ENCODE measurements at places on chromosomes 16 and 17.

- no peak for DNase-seq
Observed at GRCh38 chr16:1036166-1036565, 36.4 kb upstream of the SSTR5 start.

- no peak for DNase-seq
Observed at GRCh38 chr16:59455497-59455896, 721.4 kb upstream of the GOT2 start.

DNA sequence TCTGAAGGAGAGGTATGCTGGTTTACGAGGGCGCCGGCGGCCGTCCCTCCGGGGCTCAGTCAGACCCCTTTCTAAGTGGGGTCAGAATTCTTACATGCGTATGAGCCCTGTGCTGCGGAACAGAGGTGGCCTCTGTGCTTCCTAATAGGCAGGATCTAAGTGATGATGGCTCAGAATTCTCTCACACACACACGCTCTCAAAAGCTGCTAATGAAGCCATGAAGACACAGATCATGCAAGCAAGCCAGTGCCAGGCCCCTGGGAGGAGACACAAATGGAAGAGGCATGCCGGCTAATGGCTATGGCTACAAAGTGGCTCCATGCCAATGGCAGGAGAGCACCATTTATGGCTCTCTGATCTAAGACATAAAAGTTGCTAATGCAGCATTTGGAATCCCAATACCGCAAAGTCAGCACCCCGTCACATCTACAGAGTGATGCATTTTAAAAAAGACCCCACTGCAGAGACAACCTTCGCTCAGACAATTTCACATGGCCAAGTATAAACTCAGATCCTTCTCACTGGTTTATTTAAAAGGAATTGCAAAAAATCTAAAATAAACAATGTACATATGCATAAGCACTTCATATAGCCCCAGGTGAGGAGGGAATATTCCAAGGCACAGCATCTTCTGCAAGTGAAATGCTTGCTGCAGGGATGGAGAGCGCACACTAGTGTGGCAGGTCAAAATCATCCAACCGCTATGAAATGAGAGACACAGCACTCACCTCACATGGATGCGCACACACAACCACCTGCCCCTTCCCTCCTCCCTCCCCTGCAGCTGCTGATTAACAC, 24.5 kb downstream of the NPLOC4 start:
- DNase-seq = no peak

GRCh38 chr17:21132428-21132827, 5.7 kb downstream of the DHRS7B start:
- no peak for DNase-seq

GRCh38 chr17:39979016-39979670, 1.5 kb upstream of the PSMD3 start:
- DNase-seq = no peak

DNA sequence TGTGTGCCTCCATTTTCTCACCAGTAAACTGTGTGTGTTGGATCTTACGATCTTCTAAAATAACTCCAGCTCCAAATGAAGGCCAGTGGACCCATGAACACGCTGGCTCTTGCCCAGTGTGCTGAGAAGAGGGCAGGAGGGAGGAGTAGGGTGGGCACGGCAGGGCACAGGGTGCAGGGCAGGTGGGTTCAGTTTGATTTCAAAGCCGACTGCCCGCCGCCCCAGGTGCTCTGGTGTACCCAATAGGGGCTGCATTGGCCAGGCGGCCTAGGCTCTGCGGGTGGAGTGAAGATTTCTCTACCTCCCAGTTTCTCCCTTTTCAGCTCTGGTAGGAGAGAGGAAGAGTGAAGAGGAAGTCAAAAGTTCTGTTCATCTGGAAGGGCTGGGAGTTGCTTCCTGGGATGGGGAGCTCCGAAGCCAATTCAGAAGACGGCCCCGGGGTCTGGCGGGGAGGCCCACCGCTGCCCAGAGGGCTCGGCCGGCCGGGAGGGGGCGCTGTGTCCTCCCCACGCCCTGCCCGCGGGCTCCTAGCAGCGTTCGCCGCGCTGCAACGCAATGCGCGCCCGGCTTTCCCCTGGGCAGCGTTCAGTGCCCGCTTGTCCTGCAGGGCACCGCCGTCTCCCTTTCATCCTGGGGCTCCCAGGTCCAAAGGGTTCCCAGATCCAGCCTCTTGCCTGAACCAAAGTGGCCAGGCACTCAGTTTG, 1.1 kb upstream of the CRHR1 start:
- no peak for DNase-seq

DNA sequence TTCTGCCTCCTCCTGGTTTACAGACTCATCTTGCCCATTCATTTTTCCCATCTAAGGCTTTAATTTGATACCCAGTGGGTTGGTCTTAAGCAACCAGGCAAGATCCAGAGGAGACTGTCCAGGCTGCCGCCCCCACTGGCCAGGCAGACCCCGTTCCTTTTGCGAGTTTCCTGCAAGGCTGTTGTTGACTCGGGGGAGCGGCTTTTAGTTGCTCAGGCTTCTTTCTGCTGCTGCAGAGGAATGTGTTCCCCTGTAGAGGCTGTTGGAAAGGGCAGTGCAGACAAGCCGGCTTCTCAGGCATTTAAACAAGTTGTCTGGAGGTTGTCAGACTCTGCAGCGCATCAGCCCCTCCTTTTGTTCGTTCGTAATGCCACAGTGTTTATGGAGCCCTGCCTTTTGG, 231.2 kb downstream of the PRKCA start:
- no peak for DNase-seq

DNA sequence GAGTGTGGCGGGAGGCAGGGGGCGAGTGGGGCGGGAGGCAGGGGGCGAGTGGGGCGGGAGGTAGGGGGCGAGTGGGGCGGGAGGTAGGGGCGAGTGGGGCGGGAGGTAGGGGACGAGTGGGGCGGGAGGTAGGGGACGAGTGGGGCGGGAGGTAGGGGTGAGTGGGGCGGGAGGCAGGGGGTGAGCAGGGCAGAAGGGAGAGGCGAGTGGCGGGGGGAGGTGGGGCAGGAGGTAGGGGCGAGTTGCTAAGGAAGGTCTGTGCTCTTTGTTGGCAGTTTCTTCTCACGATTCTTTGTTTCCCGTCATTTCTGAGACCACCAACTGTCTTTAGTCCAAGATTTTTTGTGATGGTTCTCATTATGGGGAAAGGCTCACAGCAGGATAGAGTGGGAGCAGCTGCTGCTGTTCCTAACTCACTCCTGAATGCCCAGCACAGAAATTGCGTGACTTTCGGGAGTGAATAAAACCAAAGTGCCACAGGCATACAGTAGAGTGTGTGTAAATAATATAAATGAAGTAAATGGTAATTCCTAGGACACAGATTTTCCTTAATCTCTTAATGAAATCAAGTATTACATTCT, 44.7 kb downstream of the COG7 start:
- no peak for DNase-seq

DNA sequence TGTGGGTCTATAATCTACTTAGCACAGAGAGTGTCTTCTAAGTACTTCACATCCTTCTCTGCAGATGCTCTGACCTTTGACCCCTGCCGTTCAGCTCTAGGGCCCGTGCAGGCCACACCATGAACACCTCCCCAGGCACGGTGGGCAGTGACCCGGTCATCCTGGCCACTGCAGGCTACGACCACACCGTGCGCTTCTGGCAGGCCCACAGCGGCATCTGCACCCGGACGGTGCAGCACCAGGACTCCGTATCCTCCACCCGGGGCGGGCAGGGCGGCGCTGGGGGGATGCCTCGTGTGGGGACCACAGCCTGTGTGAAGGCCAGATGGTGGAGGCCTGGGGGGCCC, 686 bp downstream of the MLST8 start:
- no peak for DNase-seq

- DNase-seq = no peak
Observed at GRCh38 chr17:67633751-67634211, 84.0 kb upstream of the NOL11 start.

GRCh38 chr16:19808061-19808641, 76.5 kb downstream of the GPRC5B start:
- no peak for DNase-seq

DNA sequence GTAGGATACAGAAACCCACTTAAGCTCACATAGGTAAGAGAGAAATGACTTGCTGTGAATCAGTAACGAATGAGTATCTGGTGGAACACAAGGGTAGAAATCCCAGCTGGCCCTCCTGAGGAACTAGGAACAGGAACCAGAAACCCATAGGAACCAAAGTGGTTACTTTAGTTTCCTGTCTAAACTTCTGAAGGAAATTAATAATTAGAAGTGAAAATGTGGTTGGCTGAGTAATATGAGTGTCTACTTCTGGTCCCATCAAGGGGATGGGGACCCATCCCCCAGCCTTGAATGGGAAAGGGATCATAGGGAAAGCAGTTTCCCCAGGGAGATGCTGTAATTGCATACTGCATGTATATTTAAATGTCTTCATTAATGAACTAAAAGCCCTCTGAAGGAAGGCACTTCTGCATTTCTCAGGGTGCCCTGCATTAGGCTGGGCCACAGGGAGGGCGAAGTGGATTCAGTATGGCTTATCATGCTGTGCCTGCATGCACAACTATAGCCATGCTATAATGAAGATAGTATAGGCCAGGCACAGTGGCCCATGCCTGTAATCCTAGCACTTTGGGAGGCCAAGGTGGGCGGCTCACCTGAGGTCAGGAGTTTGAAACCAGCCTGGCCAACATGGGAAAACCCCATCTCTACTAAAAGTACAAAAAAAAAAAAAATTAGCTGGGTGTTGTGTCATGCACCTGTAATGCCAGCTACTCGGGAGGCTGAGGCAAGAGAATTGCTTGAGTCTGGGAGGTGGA, 45.6 kb downstream of the CYB5B start:
- DNase-seq = no peak

- no peak for DNase-seq
Observed at GRCh38 chr17:75019146-75019545, 6.7 kb downstream of the MRPL58 start.

- DNase-seq = no peak
Observed at GRCh38 chr17:60960398-60961065, 282.9 kb downstream of the BCAS3 start.

DNA sequence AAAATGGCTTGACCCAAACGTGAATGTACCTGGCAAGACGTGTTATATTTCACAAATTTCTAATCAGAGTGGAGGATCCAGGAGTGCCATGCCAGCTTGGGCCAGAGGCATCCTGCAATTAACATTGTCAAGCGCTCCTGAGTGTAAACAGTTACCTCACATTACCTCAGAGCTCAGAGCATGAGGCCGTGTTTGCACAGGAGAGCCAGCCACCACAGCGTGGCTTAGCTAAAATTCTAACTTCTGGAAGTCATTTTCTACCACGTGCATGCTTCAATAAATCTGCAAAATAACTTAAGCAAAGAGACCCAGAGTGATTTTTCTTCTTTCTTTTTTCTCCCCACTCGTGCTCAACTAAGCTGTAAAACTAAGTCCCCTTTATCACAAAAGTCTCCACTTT, 769.0 kb downstream of the KCNJ2 start:
- no peak for DNase-seq

- no peak for DNase-seq
Observed at GRCh38 chr16:85767531-85767930, 16.6 kb upstream of the C16orf74 start.

- no peak for DNase-seq
Observed at GRCh38 chr17:47967607-47968252, 3.2 kb upstream of the CDK5RAP3 start.

DNA sequence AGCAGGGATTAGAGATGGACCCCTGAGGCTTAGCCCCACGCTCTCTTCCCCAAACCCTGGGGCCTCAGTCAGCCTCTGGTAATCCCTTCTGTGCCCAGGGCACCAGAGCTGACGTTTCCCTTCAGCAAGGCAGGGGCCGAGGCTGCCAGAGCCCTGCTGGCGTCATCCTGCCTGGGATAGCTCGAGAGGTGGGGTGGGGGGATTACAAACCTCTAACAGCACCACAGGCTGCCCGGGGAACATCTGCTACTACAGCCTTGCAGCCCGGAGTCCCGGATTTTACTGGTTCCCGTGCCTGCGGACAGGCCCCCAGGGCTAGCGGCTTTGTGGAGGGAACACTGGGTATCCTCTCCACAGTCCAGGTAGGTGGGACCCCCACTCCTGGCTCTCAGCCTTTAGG, at the start of gene AANAT:
Gene AANAT, plus strand, starts transcription at position 238 of the 400 bp plus-strand sequence. CDS start 1,144 bp downstream, outside the sequence.
- no peak for DNase-seq

DNA sequence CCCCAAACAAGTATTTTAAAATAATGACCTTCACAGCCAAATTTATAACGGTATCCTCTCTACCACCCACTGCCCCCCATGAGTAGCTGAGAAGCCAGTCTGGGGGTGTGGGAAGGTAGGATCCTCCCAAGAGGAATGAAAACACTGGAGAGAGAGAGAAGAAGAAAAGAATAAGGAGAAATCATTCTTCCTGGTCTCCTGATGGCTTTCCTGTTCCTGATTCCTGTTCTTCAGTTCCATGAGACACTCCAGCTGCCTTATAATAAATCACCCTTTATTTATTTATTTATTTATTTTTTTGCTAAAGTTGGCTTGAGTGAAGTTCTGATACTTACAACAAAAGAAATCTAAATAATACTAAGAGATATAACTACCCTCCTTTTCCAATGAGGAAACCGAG, 56.4 kb upstream of the FAM20A start:
- DNase-seq = no peak

- DNase-seq = no peak
Observed at GRCh38 chr16:3909791-3910583, 29.5 kb upstream of the CREBBP start.

DNA sequence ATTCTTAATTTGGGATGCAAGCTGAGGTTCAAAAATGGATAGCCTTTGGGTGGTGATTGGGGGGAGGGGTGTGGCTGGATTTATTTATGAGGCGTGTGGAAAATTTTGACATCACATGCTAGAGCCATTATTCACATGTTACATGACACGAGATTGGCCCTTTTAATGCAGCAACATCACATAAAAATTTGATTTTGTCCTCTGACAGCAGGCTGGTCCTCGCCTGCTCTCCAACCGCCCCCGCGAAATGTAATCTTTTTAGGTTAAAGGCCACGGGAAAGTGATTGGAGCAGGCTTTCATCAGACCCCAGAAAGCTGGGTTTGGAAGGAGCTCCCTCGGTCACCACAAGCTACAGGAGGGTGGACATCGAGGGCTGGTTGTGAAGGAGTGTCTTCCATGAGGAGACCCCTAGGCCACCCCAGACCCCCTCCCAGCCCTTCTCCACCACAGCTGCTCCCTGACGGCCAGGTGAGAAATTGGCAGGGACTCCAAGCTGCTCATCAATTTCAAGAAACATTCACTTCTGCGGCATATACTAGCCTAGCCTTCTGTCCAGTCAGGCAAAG, 502.7 kb upstream of the PSMD7 start:
- DNase-seq = no peak

DNA sequence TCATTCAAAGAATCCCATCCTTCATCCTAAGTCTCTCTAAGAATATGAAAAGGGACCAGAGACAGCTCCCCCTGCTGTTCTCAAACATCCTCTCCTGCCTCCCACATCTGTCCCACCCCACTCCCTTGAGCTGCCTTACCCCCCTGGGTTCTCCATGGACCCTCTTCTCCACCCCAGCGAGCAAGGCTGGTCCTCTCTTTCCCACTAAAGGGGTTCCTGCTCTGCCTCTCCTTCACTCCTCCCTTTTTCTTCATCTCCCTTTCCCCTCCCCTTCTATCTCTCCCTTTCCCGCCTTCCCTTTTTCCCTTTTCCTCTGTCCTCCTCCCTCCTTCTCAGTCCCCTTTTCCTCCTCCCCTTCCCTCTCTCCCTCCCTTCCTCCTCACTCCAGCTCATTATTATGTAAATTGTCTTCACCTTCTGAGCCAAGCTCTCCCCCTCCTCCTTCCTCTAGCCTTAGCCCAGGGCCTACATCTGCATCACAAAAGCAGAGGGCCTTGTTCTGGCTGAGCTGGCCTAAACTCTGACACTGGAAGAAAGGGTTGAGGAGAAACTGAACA, 90.0 kb downstream of the GNAO1 start:
- no peak for DNase-seq
